ENCODE measurements at places on chromosomes 6 and 20.

- DNase-seq, result no peak
Observed at GRCh38 chr20:60715172-60715571, 536.9 kb upstream of the CDH4 start.

DNA sequence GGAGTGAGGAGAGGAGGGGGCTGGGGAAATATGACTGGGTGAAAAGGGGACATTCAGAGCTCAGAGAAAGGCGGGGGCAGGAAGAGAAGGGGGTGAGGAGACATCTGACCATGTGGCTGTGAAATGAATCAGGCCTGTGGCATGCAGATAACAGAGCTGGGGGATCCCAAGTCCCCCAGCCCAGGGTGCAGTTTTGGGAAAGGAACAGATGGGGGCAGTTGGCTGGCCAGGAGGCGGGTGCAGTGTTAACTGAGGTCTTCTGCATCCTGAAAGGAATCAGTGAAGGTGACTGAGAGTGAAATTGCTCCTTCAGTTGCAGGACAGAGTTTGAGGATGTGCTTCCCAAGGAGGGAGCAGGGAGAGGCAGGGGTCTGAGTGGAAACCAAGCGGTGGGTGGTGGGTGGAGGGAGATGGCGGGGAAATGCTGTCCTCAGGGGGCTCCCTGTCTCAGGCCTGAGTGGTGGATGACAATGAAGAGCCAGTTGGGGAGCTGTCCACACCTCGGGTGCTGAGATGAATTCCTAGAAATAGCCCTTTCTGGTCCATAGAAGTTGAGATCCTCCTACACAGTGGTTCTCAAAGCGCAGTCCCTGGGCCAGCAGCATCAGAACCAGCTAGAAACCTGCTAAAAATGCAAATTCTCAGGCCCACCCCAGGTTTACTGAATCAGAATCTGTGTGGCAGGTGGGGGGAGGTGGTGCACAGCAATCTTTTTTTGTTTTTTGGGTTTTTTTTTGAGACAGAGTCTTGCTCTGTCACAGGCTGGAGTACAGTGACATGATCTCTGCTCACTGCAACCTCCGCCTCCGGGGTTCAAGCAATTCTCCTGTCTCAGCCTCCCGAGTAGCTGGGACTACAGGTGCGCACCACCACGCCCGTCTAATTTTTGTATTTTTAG, 26.0 kb upstream of the CCDC167 start:
- DNase-seq, result peak; percentile 20

DNA sequence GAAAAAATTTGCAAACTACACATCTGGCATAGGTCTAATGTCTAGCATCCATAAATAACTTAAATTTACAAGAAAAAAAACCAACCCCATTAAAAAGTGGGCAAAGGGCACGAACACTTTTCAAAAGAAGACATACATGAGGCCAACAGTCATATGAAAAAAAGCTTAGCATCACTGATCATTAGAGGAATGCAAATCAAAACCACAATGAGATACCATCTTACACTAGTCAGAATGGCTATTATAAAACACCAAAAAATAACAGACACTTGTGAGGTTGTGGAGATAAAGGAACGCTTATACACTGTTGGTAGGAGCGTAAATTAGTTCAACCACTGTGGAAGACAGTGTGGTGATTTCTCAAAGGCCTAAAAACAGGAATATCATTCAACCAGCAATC, 33.7 kb upstream of the EPB41L2 start:
- DNase-seq, result no peak

DNA sequence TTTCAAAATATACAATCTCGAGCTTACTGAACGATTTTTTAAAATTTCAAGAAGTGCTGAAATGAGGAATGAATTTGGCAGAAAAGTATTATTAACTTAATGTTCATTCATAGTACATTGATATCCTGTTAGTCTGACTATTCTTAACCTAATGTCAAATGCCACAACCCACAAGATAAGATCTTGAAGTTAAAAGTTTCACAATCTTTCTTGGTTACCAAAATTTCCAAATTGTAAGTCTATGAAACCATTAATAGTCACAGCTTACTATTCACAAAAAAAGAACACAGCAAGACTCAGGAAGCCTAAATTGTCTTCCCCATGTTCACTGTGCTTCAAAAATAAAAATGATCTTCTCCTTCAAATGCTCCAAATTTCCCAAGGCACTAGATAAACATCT, 71.3 kb downstream of the HACE1 start:
- DNase-seq, result no peak

DNA sequence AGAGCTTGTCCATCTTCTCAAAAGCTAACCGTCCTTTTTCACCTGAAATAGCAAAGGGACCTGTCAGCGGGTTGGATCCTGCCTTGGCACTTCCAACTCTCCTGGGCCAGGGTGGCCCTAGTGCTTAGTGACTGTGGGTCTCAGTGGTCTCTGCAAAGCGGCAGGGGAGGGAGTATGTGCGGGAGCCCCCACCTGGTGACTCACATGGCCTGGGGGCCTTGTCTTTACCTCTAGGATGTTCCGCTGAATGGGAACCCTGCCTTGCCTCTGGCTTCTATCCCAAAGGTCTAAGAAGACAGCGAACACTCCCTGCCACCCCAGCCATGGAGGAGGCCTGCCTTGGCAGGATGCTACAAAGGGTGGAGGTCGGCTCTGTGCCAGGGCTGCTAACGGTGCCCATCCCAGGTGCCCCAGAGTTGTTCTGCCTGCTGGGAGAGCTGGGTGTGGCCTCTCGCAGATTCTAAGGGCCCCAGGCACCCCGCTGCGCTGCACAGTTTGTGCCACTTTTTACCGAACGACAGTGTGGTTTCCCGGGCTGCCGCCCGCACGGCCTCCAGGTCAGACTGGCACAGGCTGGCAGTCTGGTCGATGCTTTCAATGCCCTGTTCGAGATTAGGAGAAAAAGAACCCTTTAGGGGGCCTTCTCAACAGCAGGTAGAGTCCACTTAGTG, 77.2 kb downstream of the PTPN1 start:
- DNase-seq, result no peak

- DNase-seq, result no peak
Observed at GRCh38 chr6:50936277-50936681, 117.6 kb downstream of the TFAP2B start.

GRCh38 chr6:140572129-140572528, 1197.7 kb upstream of the CITED2 start:
- DNase-seq, result peak; percentile 26

DNA sequence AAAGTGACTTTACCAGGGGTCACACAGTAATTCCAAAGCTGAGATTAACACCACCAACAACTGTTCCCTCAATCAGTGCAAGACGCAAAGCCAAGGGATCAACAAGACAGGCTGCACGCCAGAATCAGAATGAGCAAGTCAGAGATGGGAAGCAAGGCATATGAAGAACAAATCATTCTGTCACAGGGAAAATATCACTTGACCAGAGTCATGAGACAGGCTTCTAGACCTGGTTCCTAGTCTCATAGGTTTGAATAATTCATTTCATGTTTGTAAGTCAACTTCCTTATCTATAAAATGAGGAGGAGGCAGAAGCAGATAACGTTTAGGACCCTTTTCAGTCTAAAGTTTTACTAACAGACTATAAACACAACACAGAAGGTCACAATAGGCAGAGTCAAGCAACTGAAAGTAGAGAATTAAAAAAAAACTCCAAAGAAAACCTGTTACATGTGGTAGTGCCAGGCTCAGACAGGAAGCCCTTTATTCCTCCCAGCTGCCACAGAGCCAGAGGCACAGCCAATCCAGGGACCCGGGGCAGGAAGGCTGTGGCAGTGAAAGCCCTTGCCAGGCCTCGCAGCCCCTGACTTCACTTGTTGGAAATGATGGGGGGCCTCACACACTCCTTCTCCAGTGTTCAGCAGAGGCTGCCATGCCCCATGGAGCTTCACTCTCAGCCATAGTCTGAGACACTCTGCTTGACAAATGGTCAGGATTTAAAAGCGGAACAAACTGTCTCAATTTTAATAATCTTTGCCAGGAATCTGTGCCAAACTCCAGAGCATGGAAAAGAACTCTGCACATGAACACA, 29.2 kb upstream of the DST start:
- no peak for DNase-seq

DNA sequence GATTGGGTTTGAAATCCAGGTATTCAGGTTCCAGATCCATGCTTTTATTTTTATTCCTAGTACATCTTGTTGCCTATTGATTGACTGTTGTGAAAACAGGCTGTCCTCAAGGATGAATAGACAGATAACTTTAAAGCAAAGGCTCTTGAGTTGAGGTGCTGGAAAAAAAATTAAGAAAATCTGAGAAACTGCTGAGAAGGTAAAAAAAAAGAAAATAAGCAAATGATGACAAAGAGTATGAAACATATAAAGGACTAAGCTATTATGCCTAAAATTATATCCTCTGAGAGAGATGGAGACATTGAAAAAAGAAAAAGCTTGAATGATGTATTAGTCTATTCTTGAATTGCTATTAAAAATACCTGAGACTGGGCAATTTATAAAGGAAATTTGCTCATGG, 392.3 kb upstream of the RGS17 start:
- no peak for DNase-seq

DNA sequence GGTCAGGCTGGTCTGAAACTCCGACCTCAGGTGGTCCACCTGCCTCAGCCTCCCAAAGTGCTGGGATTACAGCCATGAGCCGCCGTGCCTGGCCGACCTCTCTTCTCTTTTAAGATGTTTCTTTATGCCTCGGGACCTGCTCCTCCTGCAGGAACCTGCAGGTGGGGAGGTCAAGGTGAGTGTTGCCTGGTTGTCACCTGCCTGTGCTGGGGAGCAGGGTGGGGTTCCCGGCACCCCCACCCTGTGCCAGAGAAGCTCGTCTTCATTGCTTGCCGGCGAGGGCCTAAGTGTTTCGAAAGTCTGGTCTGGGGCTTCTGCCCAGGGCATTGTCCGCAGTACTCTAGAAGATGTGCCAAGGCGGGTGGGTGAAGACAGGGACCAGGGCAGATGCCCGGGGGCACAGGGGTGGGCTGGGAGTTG, 36.0 kb downstream of the SYNJ2 start:
- no peak for DNase-seq

- no peak for DNase-seq
Observed at GRCh38 chr6:15364401-15365037, 118.7 kb downstream of the JARID2 start.

- no peak for DNase-seq
Observed at GRCh38 chr6:112100561-112100960, 13.2 kb downstream of the FAM229B start.

DNA sequence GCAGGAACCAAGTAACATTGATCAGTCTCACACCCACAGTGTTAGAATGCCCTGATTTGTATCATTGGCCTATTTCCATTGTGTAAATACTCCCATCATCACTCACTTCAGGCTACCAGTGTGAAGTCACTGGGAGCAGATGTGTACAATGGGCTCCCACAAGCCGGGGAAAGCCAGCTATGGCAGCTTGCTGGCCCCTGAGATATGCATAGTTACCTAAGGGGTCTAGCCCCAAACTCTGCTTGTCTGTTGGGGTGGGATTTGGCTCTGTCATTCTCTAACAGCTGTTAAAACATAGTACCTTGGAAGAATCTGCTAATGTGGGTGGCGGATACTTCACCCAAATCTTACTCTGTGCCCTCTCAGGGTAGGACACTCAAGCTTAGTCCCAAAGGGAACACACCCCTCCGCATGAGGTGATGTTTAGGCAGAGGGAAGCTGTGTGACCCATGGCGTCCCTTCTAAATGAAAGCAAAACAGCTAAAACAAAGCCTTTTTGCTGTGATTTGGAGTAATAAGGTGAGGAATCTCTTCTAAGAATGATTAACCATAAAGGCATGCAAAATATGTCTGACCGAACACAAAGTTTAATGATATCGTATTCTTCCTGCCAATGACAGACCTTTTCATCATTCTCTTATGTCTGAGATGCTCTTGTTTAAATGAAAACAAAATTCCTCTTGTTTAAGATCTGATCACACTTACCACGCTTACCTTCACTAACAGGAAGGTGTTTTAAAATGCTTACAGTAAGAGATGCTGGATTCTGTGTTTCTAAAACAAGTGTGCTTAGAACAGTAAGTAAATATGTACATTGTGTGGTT, 45.9 kb upstream of the PXDC1 start:
- DNase-seq, result peak; percentile 44

DNA sequence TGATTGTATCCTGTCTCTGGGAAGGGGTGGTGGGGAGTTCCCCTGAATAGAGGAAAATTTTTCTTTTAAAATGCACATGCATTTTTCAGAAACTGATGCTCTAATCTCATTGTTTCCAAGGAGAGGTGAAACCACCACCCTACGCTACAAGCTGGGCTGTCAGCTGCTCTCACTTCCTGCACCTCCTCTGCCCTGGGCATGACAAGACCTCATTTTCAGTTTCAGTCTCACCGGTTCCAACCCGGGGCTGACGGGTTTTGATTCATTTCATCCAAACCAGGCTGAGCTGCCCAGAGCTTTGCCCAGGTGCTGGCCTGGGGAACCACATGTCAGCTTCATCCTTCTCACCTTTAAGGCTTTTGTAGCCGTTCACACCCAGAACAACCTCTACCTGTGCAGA, 99.7 kb downstream of the EYA2 start:
- no peak for DNase-seq

- peak; percentile 9 for DNase-seq
Observed at GRCh38 chr6:7881765-7882500, 28.7 kb downstream of the TXNDC5 start.

GRCh38 chr6:164882236-164882635, 427.2 kb downstream of the C6orf118 start:
- no peak for DNase-seq

- no peak for DNase-seq
Observed at GRCh38 chr6:9455864-9456658, 958.8 kb downstream of the TFAP2A start.

DNA sequence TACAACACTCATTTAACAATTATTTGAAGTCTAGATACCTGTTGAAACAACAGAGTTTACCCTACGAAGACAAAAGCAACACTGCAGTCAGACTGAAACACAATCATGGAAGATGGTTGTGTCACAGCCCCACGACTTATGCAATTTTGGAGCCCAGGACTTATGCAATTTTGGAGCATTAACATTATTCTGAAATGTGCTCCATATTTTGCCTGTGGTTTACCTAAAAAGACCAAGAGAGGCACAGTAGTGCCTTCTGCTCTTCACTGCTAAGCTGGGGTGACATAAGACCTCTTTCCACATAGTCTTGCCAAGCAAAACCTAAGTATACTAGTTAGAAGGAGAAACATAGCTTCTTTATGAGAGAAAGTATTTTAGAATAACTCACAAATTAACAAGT, 216.5 kb downstream of the PTPRK start:
- no peak for DNase-seq

DNA sequence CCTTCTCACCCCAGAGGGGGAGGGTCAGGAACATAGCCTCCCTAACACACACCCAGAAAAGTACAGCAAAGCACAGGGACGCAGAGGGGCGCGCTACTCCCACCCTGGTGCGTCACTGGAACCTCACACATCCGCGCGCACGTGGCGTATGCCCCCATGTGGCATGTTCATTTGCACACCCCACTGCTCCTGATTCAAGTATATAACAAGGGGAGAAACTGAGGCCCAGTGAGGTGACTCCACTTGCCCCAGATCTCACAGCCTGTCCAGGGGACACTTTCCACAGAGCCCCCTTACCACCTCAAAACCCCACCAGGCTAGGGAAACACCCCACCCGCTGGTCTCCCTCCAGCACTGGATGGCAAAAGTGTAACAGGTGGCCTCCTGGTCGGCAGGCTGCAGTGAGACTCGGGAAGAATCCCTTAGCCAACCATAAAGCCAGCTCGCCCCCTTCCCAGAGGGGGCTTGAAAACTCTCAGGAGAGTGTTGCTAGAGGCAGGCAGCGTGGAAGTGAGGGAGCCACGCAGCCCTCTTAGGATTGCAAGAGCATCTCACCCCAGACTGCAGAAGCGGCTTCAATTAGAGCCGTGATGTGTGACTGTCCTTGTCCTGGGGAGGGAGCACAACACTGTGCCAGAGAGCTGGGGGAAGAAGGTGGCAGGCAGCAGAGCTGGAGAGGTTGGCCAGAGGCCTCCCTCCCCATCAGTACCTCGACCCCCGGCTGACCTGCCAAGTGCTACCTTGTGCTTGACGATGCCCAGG, at the start of gene GRM4:
GRM4 (minus strand) TSS at position 67 of the 762 bp plus-strand sequence. CDS start 12,591 bp downstream, outside the sequence.
- DNase-seq, result no peak

Data from RKO (cell line).